Activated B cell treated with CpG ODN at 0.5 μM for 24 hours (primary cell): ENCODE measurements at places on chromosomes 16 and 17.
A peak's percentile ranks its signal among the peaks of the same experiment; 100 is the strongest.

- DNase-seq = no peak
These were observed 12.9 kb downstream of the BBS2 start for GRCh38 chr16:56506941-56507340.

DNA sequence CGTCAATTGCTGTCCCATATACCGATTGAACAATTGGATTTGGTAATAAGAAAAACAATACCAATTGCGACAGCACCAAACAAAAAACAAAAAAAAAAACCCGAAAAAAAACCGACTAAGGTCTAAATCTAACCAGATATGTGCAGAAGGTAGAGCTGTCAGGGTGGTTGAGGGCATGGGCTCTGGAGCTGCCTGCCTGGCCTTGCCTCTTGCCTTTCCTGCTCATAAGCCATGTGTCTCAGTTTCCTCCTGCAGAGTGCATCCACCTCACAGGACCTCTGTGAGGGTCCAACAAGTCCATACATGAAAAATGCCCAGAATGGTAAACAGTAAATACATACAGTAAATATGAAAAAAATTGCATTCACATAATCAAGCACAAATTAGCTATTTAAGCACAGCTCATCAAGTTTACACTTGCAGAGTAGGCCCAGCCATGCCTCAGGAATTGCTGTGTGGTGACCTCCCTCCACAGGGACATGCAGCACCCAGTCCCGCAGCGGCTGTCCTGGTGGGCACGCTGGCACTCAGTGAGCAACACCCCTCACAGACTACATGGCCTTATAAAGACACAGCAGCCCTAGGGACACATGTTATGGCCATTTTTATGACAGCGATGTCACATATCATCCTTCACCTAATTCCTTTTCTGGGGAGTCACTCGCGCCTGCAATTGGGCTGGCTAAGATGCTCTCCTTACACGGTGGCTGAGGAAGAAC is 17.9 kb downstream of the TBC1D28 start:
- DNase-seq = no peak

DNA sequence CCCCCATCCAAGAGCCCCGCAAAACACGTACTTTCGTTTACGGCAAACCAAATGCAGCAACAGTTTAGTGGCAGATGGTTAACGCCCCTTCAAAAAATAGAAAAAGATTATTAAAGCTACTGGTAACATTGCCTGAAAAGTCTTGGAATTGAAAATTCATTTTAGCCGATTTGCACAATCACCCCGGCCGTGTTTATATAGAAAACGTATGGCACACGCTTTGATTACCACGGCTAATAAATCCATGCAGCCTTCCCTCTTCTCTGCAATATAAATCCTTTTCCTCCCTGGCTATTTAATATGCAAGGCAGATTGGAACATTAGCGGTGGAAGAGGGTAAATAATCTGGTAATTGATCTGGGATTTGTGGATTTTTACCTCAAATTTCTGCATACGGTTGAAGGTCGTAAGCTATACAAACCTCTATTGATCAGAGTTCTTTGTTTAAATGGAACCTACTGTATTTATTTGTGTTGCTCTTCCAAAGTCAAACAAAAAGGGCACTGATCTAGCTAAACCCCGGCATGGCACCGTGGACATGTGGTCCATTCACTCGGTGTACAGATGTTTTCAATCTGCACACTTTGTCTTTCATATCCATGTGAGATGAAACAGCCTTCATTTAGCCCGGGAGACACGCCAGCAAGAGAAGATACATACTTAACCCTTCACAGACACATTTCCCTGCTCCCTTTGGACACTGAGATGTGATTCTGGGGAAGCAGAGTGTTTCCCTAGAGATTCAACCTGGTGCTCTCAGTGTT is 238.1 kb upstream of the MAF start:
- no peak for DNase-seq

GRCh38 chr17:78257810-78258322 is 26.4 kb downstream of the TMEM235 start:
- DNase-seq = no peak

DNA sequence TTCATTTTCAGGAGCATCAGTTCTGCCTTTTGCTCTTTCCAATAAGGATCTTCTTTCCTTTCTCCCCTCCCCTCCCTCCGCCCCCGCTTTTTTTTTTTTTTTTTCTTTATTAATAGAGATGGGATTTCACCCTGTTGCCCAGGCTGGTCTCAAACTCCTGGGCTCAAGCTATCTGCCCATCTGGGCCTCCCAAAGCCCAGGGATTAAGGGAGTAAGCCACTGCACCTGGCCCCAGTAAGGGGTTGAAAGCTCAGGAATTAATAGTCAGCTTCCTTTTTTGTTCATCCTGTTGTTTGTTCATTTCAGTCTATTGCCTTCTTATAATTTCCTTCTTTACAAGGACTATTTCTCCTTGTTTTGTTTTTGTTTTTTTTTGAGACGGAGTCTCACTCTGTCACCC is 7.9 kb upstream of the C17orf58 start:
- no peak for DNase-seq

DNA sequence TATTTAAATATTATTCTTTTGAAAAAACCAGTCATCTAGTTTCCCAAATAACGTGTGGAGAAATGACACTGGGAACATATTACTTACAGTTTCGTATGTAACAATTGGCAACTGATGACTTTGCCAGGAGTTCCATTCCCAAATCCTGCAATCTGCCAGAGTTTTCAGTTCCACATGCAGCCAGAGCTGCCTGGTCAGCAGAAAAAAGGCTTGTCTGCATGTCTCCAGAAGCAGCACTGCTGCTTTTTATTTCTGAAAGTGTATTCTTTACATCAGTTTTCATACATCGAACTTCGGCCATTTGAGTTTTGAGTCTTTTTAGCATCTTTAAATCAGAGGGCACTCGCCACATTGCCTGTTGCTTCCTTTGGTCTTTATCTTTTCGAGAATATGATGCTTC is 78.4 kb downstream of the TRIM37 start:
- DNase-seq = no peak

- no peak for DNase-seq
These were observed 54.3 kb downstream of the KPNA2 start for GRCh38 chr17:68089881-68090280.

DNA sequence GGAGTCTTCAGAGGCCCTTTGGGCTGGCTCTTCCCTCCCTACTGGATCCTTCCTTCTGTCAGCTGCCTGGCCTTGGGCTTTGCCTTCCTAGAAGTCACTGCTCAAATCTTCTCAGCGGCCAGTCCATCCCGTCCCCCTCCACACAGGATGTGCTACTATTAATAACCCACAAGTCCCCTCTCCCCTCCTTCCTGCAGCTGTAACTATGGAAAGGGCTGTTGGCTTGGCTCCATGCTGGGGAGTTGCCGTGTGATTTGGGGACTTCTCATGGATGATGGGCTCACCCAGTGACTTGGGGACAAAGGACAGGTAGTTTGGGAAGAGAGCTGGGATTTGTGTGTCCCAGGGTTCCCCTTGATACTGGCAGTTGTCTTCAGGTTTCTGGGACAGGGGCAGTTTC is 19.4 kb downstream of the TMEM94 start:
- DNase-seq = no peak

GRCh38 chr17:2399572-2400473 is 1.0 kb downstream of the MNT start:
- DNase-seq = peak; percentile 96

DNA sequence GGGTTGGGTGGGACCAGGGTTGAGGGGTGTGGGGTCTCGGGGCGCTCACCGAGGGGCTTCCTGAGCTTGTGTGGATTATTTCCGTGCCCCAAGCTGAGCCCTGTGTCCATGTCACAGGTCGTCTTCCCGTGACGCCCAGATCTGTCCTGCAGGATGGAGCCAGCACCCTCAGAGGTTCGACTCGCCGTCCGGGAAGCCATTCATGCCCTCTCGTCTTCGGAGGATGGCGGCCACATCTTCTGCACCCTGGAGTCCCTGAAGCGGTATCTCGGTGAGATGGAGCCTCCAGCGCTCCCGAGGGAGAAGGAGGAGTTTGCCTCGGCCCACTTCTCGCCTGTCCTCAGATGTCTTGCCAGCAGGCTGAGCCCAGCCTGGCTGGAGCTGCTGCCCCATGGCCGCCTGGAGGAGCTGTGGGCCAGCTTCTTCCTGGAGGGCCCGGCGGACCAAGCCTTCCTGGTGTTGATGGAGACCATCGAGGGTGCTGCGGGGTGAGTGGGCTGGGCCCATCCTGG is 1.0 kb downstream of the TELO2 start:
- no peak for DNase-seq

GRCh38 chr16:65875381-65876055 is 491.0 kb upstream of the CDH5 start:
- DNase-seq = no peak

GRCh38 chr17:76104896-76105231 is 1.3 kb upstream of the EXOC7 start:
- no peak for DNase-seq

DNA sequence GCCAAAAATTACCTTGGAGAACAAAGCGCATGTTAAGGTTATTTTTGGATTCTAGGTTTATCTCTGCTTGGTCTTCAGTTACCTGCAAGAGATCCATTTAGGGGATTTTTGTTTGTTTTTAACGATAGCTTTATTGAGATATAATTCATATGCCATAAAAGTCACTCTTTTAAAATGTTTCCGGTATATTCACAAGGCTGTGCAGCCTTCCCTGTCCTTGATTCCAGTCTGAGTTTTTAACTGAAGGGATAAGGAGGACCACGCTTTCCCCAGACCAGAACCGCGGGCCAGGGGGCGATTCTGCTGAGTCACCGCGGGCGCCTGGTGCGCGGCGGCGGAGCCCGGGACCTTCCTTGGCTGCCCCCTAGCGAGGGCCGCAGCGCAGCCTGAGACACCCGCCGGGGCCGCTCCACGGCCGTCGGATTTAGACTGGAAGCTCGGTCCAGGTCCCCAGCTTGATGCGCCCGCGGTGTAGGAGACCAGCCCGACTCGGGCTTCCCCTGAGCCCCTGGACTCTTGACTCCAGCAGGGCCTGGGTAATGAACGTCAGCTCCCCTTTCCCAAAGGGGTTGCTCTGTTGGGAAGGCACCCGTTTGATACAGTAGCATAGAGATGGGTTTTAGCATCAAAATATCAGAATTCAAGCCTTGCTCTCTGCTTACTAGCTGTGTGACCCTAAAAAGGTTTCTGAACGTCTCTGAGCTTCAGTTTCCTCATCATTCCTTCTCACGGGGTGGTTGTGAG is 50.0 kb upstream of the STH start:
- peak; percentile 65 for DNase-seq

- DNase-seq = no peak
These were observed 5.7 kb upstream of the ZNF469 start for GRCh38 chr16:88376835-88377726.

- DNase-seq = peak; percentile 88
These were observed at the start of gene MGAT5B for GRCh38 chr17:76868176-76868668. Gene MGAT5B (plus strand): TSS chr17:76868404. CDS start chr17:76869030, 626 bp downstream.
